ENCODE measurements at places on chromosomes 12 and 14.

- DNase-seq, result no peak
Measured at GRCh38 chr14:62064751-62065323, 302.6 kb downstream of the SNAPC1 start.

DNA sequence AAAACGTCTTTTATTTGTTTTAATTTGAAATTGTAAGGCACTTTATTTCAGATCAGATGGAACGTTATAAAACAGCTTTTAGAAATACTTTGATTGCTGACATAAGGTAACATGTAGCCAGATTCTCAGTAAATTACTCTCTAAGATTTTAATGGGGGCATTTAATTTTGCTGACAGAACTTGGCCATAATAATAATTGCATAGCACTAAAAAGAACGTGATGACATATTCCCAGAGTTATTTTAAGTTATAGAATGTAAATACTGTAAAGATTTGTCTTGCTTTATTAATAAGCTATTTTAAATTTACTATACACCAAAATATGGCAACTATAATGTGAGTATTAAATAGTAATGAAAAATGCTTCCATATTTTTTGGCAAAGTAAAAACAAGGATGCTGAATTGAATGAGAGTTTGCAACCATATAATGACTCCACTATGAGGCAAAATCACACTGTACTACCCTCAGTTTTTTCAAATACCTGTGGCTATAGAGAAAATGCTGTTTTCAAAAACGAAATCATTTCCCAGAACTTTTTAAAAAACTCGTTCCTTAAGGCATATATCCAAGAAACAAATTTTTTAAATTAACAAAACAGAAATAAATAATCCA is 876 bp downstream of the LUM start:
- no peak for DNase-seq

GRCh38 chr14:80844872-80845271 is 96.7 kb downstream of the CEP128 start:
- DNase-seq, result no peak

GRCh38 chr14:57375156-57375555 is 15.2 kb upstream of the NAA30 start:
- DNase-seq, result no peak

DNA sequence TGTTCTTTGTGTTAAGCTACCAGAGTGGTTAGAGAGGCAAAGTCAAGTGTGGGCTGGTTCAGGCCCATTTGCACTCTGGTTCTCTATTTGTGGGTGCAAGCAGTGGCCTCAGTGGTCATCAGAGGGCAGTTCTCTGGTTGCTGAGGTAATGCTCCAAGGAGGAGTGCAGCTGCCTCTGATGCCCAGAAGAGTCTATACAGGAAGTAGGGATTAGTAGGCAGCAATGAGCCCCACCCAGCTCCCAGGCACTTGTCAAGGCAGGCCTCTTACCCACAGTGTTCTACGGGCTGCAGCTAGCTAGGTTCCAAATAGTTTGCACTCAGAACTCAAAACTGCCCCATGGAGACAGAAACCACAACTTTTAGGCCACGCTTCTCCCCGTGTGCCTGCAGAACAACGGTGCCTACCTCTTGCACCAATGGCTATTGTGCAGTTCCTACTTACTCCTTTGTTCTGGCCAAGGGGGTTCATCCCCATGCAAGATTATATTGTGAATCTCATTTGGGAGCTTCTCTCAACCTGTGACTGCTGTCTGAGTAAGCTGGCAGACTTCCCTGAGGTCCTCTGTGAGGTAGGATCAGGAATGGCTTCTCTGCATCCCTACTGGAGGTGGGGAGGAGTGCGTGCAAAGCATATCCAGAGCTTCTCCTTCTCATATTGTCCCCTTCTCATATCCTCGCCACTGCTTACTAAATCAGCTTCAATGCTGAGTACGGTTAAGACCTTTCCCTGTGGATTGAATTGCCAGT is 410.3 kb upstream of the LMO3 start:
- DNase-seq, result no peak

GRCh38 chr14:81401420-81402122 is 1.4 kb upstream of the STON2 start:
- peak; percentile 68 for DNase-seq

Measured in keratinocyte (primary cell).